Natural killer cell (primary cell): ENCODE measurements at places on chromosomes 2 and 18. TPM values are rescaled to one million over a fixed set of nuclear protein-coding genes. Genes with fewer than 3 reads are reported as not detected.
A peak's percentile ranks its signal among the peaks of the same experiment; 100 is the strongest.

Gene SPC25
- total RNA-seq = not detected

Gene AQP12B
- total RNA-seq = not detected

Gene CEP76
- 9.8 TPM for total RNA-seq

Gene MC4R
- not detected for total RNA-seq

Gene STON1
- 1.8 TPM for total RNA-seq

Gene TEX261
- 30.3 TPM for total RNA-seq

Gene CD28
- 0.54 TPM for total RNA-seq

Gene EN1
- not detected for total RNA-seq

Gene HAAO
- 0.35 TPM for total RNA-seq

Gene KATNAL2
- total RNA-seq = 0.45 TPM

GRCh38 chr18:75162978-75163377 lies 46.0 kb downstream of the PTGR3 start:
- H3K27me3 ChIP-seq = no peaks in the 10 kb centered on the region
- H3K36me3 ChIP-seq = no peaks in the 10 kb centered on the region
- no peak overlapping the region for H3K27ac ChIP-seq
- DNase-seq = no peak
- no peaks in the 10 kb centered on the region for H3K4me1 ChIP-seq
- no peak overlapping the region for H3K4me3 ChIP-seq

DNA sequence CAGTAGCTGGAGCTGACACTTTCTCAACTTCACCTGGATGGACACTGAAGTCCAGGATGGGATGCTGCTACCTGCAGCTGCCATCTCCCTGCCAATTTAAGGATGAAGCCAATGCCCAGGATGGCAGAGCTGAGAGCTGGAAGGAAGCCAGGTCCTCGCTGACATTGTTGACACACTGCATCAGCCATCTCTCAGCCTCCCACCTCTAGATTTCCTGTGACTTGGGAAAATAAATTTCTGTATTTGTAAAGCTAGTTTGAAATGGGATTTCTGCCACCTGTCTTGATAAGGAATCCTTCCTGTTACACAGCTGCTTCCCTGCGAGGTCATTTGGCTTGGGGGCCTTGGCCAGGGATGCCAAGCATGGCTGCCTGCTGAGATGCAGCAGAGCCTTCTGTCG lies 43.5 kb downstream of the KCTD1 start:
- no peak overlapping the region for H3K4me3 ChIP-seq
- H3K27ac ChIP-seq = no peak overlapping the region
- H3K27me3 ChIP-seq = no peaks in the 10 kb centered on the region
- no peak for DNase-seq
- H3K36me3 ChIP-seq = no peaks in the 10 kb centered on the region

DNA sequence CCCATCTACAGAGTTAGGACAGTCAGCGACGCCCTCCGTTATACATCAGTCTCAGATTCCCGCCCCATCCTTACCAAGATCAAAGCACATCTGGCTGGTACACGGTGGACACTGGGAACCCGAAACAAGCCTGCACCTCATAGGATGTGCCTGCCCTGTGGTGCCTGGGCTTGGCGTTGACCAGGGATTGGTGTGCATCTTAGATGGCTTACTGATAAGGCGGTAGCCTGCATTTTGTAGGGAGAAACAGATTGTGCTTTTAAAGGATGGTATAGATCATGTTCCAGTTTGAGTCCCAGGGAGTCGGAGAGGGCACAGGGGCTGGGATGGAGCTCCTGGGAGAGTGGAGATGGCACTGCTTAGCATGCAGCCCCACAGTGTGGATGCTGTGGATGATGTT lies 108.0 kb downstream of the EML6 start:
- DNase-seq = no peak
- H3K4me1 ChIP-seq = no peaks in the 10 kb centered on the region
- no peaks in the 10 kb centered on the region for H3K27me3 ChIP-seq
- no peak overlapping the region for H3K27ac ChIP-seq

GRCh38 chr2:112634153-112634873 lies 11.4 kb upstream of the SLC20A1 start:
- peak overlapping the region; percentile 72 for H3K27ac ChIP-seq
- no peak overlapping the region for H3K4me3 ChIP-seq
- peaks cover 76% of the 10 kb centered on the region for H3K4me1 ChIP-seq
- peak; percentile 68 for DNase-seq

GRCh38 chr2:192196421-192197194 lies 1.9 kb upstream of the TMEFF2 start:
- no peak overlapping the region for H3K4me3 ChIP-seq
- no peaks in the 10 kb centered on the region for H3K36me3 ChIP-seq

DNA sequence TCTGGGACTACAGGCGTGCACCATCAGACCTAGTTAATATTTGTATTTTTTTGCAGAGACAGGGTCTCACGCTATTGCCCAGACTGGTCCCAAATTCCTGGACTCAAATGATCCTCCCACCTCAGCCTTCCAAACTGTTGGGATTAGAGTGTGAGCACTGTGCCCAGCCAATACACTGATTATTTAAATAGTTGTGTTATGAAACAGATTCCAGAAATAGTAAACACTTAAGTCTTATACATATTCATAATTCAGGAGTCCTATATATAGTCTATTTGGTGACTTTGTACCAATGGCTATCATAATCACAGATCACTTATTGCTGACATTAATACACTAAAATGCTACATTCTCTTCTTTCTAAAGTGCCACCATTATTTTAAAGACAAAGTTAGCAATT lies 12.8 kb downstream of the NFU1 start:
- no peak overlapping the region for H3K4me3 ChIP-seq
- H3K36me3 ChIP-seq = peaks cover 21% of the 10 kb centered on the region
- DNase-seq = no peak
- no peak overlapping the region for H3K27ac ChIP-seq

DNA sequence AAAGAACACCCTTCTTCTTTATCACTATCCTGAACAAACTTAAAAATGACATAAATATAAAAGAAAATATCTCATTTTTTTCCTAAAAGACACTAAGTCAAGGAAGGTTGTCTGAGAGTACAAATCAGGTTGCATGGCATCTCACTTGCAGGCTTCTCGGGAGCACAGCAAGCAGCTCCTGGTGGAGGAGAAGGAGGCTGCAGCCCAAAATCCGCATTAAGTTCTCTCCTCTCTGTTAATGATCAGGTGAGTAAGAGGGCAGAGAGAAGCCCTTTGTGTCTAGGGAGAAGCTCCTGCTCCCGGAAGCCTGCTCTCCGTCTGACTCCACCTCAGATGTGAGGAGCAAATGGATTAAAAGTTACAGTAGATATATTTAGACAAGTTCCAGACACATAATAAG lies 35.0 kb upstream of the DOK6 start:
- no peaks in the 10 kb centered on the region for H3K36me3 ChIP-seq
- no peak overlapping the region for H3K27ac ChIP-seq
- DNase-seq = no peak
- no peak overlapping the region for H3K4me3 ChIP-seq

DNA sequence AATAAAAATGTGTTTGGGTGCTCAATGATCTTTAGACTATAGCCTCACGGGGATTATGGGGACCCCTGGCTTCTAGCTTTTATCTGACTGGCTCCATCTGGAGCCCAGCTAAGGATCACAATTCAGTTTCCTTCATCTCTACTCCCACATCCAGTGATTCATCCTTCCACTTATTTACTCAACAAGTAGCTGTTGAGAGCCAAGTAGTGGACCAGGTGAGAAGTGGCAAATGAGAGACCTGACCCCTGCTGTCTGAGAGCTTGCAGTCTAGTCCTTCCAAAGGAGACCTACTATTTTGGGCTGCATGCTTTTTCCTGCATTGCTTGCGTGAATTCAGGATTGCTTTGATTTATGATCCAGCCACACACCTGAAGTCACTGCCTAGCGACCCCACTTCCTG lies 10.7 kb upstream of the DSG3 start:
- H3K4me3 ChIP-seq = no peak overlapping the region
- no peaks in the 10 kb centered on the region for H3K36me3 ChIP-seq
- H3K27me3 ChIP-seq = no peaks in the 10 kb centered on the region
- no peak overlapping the region for H3K27ac ChIP-seq
- no peaks in the 10 kb centered on the region for H3K4me1 ChIP-seq

- no peaks in the 10 kb centered on the region for H3K4me1 ChIP-seq
- H3K27me3 ChIP-seq = no peaks in the 10 kb centered on the region
- no peak for DNase-seq
- H3K4me3 ChIP-seq = no peak overlapping the region
- H3K27ac ChIP-seq = no peak overlapping the region
- H3K36me3 ChIP-seq = no peaks in the 10 kb centered on the region
These were observed 1284.1 kb upstream of the NXPH2 start for GRCh38 chr2:140064243-140064642.

- no peak for DNase-seq
- no peaks in the 10 kb centered on the region for H3K27me3 ChIP-seq
- H3K27ac ChIP-seq = no peak overlapping the region
- no peaks in the 10 kb centered on the region for H3K4me1 ChIP-seq
These were observed 54.2 kb downstream of the ACTR2 start for GRCh38 chr2:65281627-65282351.
